ENCODE measurements at places on chromosomes 5 and 9.

- no peak for DNase-seq
These were observed 2.1 kb downstream of the ZNF608 start for GRCh38 chr5:124744170-124744971.

DNA sequence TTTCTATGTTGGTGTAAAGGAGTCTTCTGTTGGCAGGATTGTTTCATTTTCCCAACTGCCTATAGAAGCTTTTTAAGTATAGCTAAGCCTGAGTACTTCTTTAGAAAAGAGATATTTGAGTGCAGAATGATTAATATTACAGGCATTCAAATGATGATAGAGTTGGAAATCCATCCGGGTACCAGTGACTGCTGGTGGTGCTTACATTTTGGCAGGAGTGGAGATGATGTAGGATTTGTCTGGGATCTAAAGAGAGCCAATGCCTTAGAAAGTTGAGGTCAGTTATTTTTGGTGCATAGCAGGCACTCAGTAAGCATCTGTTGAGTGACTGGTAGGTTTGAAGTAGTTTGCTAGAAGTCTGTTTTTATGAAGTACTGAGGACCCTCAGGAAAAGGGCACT, 433.5 kb downstream of the DMAC1 start:
- no peak for DNase-seq

GRCh38 chr5:6405591-6405990, 27.2 kb upstream of the MED10 start:
- DNase-seq: no peak

GRCh38 chr5:1027631-1028441, 19.2 kb downstream of the NKD2 start:
- no peak for DNase-seq

DNA sequence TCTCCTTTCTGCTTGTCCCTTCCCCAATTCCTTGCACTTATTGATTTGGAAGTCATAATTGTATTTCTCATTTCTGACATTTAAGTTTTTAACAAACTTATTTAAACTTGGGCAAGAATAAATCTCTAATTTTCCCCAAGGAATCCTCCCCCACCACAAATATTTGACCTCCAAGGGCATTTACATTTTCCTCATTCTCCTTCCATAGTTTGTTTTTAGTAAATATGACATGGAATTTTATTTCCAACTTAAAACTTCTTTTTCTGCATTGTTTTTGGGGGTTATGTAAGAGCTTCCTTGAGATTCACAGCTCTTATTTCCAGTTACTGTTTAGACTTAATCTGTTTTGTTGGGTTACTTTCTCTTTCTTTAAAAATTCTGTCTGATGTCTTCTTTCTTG, 64.9 kb downstream of the ZNF618 start:
- no peak for DNase-seq

GRCh38 chr9:26163931-26164330, 485.7 kb upstream of the TUSC1 start:
- no peak for DNase-seq

DNA sequence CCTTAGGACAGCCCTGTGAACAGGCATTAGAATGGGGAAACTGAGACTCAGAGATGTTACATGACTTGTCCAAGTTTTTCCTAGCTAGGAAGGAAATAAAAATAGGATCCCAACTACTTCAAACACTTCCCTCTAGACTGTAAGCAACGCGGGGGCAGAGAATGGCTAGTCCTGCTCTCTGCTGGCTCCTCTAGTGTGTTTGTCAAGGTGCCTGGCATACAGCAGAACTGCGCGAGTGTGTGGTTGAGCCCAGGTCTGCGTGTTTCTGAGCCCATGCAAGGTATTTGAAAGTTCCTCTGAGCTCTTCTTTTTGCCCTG, 152.5 kb downstream of the MACROH2A1 start:
- DNase-seq: no peak
